ENCODE measurements at places on chromosomes 16 and 17. TPM values are rescaled to one million over a fixed set of nuclear protein-coding genes. Genes with fewer than 3 reads are reported as not detected.
A peak's percentile ranks its signal among the peaks of the same experiment; 100 is the strongest.

The OTOP3 gene
- not detected for total RNA-seq

The RPRML gene
- total RNA-seq = not detected

The ZSCAN10 gene
- total RNA-seq = 0.23 TPM

The KCNH4 gene
- total RNA-seq = not detected

- H3K4me3 ChIP-seq = no peak overlapping the region
- peaks cover 4% of the 10 kb centered on the region for H3K4me1 ChIP-seq
- H3K27me3 ChIP-seq = no peaks in the 10 kb centered on the region
- DNase-seq = peak; percentile 75
- H3K36me3 ChIP-seq = no peaks in the 10 kb centered on the region
Measured at GRCh38 chr16:4358831-4359561, 7.9 kb upstream of the PAM16 start.

- no peaks in the 10 kb centered on the region for H3K27me3 ChIP-seq
- no peak for DNase-seq
- no peak overlapping the region for H3K27ac ChIP-seq
- H3K4me3 ChIP-seq = no peak overlapping the region
- peaks cover 5% of the 10 kb centered on the region for H3K4me1 ChIP-seq
- peaks cover 3% of the 10 kb centered on the region for H3K36me3 ChIP-seq
Measured at GRCh38 chr16:88746506-88746905, 38.5 kb downstream of the PIEZO1 start.

DNA sequence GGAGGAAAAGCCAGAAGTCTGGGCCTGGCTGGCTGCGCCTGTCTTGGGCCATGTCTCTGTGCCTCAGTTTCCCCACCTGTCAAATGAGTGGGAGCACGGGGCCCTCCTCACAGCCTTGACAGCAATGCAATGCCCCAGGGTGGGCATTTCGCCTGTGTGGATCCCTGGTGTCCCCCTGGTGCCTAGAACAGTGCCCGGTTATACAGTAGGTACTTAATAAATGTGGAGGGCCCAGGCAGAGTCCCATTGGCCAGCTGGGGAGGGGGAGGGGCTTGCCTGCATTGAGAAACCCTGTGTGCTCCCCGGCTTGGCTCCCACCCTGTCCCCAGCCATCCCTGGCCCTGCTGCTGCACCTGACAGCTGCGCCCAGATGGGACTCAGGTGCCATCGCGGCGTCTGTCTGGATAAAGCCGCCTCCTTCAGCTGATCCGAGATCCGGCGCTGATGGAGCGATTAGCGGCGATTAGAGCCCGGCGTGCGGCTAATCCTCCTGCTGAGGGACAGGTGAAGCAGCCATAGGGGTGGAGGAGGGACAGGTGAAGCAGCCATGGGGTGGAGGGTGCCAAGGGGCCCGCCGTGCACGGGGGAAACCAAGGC is 12.4 kb downstream of the ZFPM1 start:
- no peak for DNase-seq
- H3K27ac ChIP-seq = no peak overlapping the region
- no peaks in the 10 kb centered on the region for H3K4me1 ChIP-seq
- H3K27me3 ChIP-seq = no peaks in the 10 kb centered on the region
- H3K36me3 ChIP-seq = no peaks in the 10 kb centered on the region

- no peak for DNase-seq
- peaks cover 50% of the 10 kb centered on the region for H3K4me1 ChIP-seq
- peak overlapping the region; percentile 78 for H3K27ac ChIP-seq
Measured at GRCh38 chr16:48295488-48296281, 48.3 kb upstream of the ABCC11 start.

GRCh38 chr17:58936295-58936694 is 170.4 kb downstream of the TRIM37 start:
- no peak overlapping the region for H3K27ac ChIP-seq
- no peaks in the 10 kb centered on the region for H3K36me3 ChIP-seq
- H3K27me3 ChIP-seq = no peaks in the 10 kb centered on the region
- DNase-seq = peak; percentile 21

DNA sequence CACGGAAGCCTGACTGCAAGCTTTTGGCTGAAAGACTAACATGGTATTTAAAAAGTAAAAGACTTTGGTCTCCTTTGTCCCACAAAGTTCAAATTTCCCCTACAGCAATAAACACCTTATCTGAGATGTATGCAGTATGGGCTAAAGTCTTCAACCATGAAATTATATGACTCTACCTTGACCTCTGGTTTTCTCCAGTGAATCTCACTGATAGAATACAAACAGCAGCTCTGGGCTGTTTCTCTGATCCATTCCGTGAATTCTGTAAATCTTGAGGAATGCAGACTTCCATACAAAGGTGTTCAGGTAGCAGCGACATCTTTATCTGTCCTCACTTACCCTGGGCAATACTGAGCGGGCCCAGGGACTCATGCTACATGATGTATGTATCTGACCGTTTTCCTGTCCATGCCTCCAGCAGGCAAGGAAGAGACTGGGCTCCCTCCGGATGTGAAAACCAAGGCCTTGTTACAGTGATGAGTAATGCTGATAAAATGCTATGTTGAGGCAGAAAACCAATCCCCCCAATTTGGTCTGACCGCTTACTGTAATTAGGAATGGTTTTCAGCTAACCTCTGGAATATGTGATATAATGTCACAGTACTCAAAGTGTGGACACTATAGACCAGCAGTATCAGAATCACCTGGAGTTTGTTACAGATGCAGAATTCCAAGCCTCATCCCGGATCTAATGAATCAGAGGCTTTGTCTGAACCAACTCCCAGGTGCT is 589.8 kb downstream of the HS3ST4 start:
- no peak overlapping the region for H3K4me3 ChIP-seq
- no peaks in the 10 kb centered on the region for H3K36me3 ChIP-seq
- H3K4me1 ChIP-seq = no peaks in the 10 kb centered on the region

DNA sequence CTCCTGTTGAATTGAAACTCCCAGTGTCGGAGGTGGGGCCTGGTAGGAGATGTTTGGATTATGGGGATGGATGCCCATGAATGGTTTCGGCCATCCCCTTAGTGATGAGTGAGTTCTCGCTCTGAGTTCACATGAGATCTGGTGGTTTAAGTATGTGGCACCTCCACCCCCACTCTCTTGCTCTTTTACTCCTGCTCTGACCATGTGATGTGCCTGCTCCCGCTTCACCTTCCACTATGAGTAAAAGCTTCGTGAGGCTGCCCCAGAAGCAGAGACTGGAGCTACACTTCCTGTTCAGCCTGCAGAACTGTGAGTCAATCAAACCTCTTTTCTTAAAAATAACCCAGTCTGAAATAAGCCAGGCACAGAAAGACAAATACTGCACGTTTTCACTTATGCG is 512.4 kb downstream of the HS3ST4 start:
- no peak for DNase-seq
- no peak overlapping the region for H3K4me3 ChIP-seq
- H3K36me3 ChIP-seq = no peaks in the 10 kb centered on the region
- no peak overlapping the region for H3K27ac ChIP-seq
- no peaks in the 10 kb centered on the region for H3K27me3 ChIP-seq
- H3K4me1 ChIP-seq = no peaks in the 10 kb centered on the region

DNA sequence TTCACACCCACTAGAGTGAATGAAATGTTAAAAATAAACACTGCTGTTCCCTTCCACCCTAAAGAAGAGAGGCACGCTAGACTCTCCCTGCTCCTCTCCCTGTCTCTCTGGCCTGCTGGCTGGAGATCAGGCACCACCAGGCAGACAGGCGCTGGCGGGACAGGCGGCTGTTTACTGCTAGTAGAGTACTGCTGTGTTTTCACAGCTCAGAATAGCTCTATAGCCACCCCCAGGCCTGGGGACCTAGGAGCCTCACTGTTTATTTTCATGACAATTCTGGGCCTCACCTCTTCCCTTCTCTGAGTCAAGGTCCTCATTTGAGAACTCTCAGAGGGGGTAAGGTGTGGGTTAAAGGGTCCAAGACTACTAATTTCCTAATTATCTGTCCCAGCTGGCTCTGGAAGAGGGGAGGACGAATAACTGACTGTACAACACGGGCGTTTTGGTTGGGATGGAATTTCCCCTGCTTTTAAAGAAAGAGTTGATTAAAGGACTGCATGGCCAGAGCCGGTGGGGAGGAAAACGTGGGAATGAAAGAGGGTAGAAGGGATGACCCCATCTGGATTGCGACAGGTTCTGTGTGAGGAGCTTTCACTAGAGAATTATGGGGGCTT is 9.0 kb upstream of the G6PC1 start:
- no peak overlapping the region for H3K27ac ChIP-seq
- H3K27me3 ChIP-seq = no peaks in the 10 kb centered on the region
- H3K4me1 ChIP-seq = peaks cover 12% of the 10 kb centered on the region
- H3K4me3 ChIP-seq = no peak overlapping the region

- no peaks in the 10 kb centered on the region for H3K27me3 ChIP-seq
- no peak overlapping the region for H3K4me3 ChIP-seq
- H3K27ac ChIP-seq = no peak overlapping the region
- DNase-seq = no peak
Measured at GRCh38 chr16:18816286-18816685, 14.9 kb upstream of the ARL6IP1 start.

DNA sequence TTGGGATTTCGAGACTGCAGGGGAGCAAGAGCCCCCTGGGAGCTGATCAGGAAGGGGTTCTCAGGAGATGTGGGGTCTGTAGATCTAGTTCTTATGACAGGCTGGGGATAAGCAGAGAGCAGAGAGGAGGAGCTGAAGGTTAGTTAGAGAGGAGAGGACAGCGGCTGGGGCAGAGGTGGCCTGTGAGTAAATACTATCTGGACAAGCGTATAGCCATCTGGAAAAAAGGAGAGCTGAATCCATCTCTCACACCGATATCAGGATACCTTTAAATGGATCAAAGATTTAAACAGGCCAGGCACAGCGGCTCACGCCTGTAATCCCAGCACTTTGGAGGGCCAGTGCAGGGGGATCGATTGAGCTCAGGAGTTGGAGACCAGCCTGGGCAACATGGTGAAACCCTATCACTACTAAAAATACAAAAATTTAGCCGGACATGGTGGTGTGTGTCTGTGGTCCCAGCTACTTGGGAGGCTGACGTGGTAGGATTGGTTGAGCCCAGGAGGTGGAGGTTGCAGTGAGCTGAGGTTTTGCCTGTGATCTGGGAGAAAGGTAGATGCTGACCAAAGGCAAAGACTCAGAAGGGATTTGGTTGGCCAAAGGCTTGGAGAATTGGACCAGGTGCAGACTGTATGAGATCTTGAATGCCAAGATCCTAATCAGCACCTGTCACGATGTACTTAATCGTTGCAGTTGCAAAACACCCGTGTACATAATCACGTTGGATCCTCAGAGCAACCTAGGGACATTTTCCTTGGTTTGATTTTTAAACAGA is 18.9 kb upstream of the SLC25A19 start:
- H3K4me3 ChIP-seq = no peak overlapping the region
- no peaks in the 10 kb centered on the region for H3K36me3 ChIP-seq
- no peaks in the 10 kb centered on the region for H3K27me3 ChIP-seq
- no peak for DNase-seq

DNA sequence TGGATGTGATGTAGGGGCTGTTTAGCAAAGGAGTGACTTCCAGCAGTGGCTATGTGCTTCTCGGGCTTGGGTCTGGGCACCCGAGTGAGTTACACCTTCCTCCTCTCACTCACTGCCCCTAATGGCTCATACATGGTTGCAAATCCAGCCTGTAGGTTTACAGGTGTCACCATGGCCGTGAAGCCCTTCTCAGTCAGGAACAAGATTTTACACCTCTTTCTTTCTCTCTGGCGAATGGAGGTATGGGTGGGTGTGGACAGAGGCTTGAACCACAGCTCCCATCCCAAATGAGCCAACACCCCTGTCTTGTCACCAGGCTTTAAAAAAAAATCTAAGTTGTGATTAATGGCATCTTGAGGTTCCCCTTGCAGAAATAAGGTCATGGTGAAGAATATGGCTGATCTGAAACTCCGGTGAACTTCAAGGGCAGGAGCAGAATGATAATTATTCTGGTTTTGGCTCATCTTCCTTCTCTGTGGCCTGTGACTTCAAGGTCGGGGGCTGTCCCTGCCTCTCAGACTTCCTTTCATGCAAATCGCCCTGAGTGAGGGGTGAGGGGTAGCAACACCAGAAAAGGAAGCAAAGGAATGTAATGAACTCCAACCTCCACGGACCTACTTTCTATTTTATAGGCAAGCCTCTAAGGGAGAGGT is 331.2 kb downstream of the MAF start:
- peaks cover 47% of the 10 kb centered on the region for H3K27me3 ChIP-seq
- H3K4me3 ChIP-seq = no peak overlapping the region
- no peaks in the 10 kb centered on the region for H3K4me1 ChIP-seq
- H3K27ac ChIP-seq = no peak overlapping the region
- no peaks in the 10 kb centered on the region for H3K36me3 ChIP-seq
- no peak for DNase-seq

DNA sequence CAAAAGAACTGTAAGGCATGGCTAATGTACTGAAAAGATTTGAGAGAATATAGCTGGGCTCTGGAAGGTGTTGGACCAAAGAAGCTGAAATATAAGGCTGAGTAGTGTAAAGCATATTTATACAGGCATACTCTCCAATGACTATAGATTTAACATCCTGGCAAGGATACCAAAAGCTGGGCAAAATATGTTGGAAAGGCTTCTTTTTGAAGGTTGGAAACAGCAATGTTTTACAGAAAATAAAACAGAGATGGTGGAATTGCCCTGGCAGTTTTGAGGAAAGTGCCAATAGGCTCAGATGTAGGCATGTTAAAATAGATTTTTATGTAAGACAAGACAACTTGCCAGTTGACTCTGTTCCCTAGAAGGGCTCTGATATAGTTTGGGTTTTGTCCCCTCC is 184.1 kb upstream of the SHISA6 start:
- H3K4me3 ChIP-seq = no peak overlapping the region
- no peaks in the 10 kb centered on the region for H3K36me3 ChIP-seq
- H3K27me3 ChIP-seq = no peaks in the 10 kb centered on the region
- no peak overlapping the region for H3K27ac ChIP-seq

GRCh38 chr16:27759301-27759871 is 209.4 kb downstream of the KATNIP start:
- 0 out of 2 replicates have a peak, but pooled peaks cover 11% of the 10 kb centered on the region for H3K4me1 ChIP-seq
- no peak overlapping the region for H3K4me3 ChIP-seq
- no peaks in the 10 kb centered on the region for H3K27me3 ChIP-seq
- DNase-seq = peak; percentile 48

- peak overlapping the region; percentile 53 for H3K4me3 ChIP-seq
- DNase-seq = peak; percentile 89
- H3K27ac ChIP-seq = peak overlapping the region; percentile 94
- H3K4me1 ChIP-seq = peaks cover 25% of the 10 kb centered on the region
Measured at GRCh38 chr16:83926726-83927397, 26.2 kb upstream of the OSGIN1 start.

GRCh38 chr16:55044201-55044975 is 113.7 kb downstream of the IRX5 start:
- H3K27ac ChIP-seq = no peak overlapping the region
- peaks cover 7% of the 10 kb centered on the region for H3K4me1 ChIP-seq
- H3K4me3 ChIP-seq = no peak overlapping the region
- no peaks in the 10 kb centered on the region for H3K36me3 ChIP-seq
- DNase-seq = no peak

- peak overlapping the region; percentile 31 for H3K27ac ChIP-seq
- H3K27me3 ChIP-seq = no peaks in the 10 kb centered on the region
- H3K4me1 ChIP-seq = peaks cover 91% of the 10 kb centered on the region
- no peak overlapping the region for H3K4me3 ChIP-seq
- no peaks in the 10 kb centered on the region for H3K36me3 ChIP-seq
Measured at GRCh38 chr16:23283571-23283970, 18.5 kb upstream of the SCNN1B start.

GRCh38 chr17:2634361-2634960 is 41.0 kb downstream of the PAFAH1B1 start:
- peak overlapping the region; percentile 81 for H3K27ac ChIP-seq
- DNase-seq = peak; percentile 99
- H3K27me3 ChIP-seq = no peaks in the 10 kb centered on the region
- H3K4me3 ChIP-seq = no peak overlapping the region
- H3K36me3 ChIP-seq = peaks cover 23% of the 10 kb centered on the region

- peak overlapping the region; percentile 91 for H3K27ac ChIP-seq
- no peaks in the 10 kb centered on the region for H3K36me3 ChIP-seq
- peaks cover 94% of the 10 kb centered on the region for H3K4me1 ChIP-seq
Measured at GRCh38 chr17:47882247-47882646, 13.8 kb upstream of the SP2 start.

All from PC-9 (cell line).